Activated CD4-positive, alpha-beta T cell treated with anti-CD3 and anti-CD28 coated beads, Interleukin-2, amount 50 U/mL, for 16 hours (primary cell): ENCODE measurements at places on chromosomes 4 and X.

- no peak for DNase-seq
These were observed 66.1 kb upstream of the SLC39A8 start for GRCh38 chr4:102411408-102411807.

DNA sequence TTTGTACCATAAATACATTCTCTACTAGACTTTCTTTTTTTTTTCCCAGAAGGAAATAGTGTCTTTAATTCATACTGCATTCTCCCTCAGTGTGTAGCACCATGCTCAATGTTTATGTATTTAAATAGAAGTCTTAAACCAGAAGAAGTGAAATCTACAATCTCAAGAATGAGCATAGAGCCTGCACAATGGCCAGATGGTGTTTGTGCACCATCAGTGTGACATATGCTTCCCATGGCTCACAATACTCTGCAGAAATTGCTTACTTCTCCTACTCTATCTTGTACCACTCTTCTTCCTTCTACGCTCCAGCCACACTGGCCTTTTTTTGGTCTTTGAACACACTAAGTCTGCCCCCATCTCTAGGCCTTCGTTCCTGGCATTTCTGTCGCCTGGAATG is 2.6 kb upstream of the DOCK11 start:
- no peak for DNase-seq

DNA sequence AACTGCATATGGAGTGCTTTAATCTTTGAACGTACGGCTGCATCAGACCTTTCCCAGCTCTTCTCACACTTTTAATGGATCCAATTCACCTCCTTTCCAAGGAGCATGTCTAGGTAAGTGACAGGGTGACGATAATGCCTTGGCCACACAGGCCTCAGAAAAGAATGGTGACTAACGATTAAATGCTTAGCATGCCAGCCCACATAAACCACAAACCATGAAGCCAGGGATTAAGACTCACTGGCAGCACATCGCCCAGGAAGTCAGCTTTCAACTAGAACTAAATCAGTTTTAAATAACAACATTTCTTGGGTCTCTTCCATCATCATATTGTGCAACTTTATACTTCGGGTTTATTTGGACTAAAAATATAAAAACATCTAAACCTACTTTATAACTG is 28.7 kb downstream of the INPP4B start:
- DNase-seq = peak; percentile 61

DNA sequence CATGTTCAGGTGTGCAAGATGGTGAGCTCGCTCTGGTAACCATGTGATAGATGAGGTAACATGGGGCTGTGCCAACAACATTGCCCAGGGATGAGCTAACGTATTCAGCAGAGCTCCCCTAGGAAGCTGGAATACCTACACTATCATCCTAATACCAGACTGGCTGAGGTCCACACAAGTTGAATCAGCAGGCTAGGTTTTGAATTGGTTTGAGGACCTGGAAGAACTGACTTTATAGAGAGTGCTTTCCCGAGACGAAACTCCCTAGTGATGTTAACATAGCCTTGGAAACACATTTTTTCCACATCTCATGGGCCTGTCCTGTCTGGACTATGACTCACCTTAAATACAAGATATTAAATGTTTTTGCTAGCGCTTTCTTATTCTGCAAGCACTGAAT is 56.7 kb downstream of the IGFBP7 start:
- no peak for DNase-seq

DNA sequence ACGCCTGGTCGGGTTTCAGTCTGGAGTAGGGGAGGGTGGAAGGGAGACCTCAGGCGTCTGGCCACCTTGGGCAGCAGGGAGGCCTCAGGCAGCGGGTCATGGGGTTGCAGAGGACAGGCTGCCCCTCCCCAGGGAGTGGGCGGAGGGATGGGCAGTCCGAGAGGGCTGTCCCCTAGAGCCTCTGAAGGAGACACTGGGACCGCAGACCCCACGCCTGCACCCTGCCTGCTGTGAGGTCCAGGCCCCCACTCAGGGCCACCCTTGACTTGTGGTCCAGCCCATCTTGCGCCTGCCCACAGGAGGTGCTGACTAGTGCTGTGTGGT is 16.5 kb downstream of the FGFRL1 start:
- no peak for DNase-seq

- DNase-seq = no peak
These were observed 578.0 kb downstream of the BCOR start for GRCh38 chrX:39519566-39520301.

GRCh38 chrX:19611636-19612376 is 96.5 kb upstream of the MAP3K15 start:
- no peak for DNase-seq
